ENCODE measurements at places on chromosomes 4 and X. TPM values are rescaled to one million over a fixed set of nuclear protein-coding genes. Genes with fewer than 3 reads are reported as not detected.

PHKA2 gene
- 29.7 TPM for total RNA-seq

PPP4R3C gene
- total RNA-seq: not detected

TREX2 gene
- 1.4 TPM for total RNA-seq

NDST3 gene
- not detected for total RNA-seq

SPIN4 gene
- 16.6 TPM for total RNA-seq

ARHGAP24 gene
- 69.2 TPM for total RNA-seq

HS6ST2 gene
- 0.82 TPM for total RNA-seq

NSDHL gene
- total RNA-seq: 23.4 TPM

SLC49A3 gene
- total RNA-seq: 6.9 TPM

XKRX gene
- total RNA-seq: 0.23 TPM

CDS1 gene
- total RNA-seq: 0.12 TPM

SOD3 gene
- total RNA-seq: 0.58 TPM

SMC1A gene
- 19.9 TPM for total RNA-seq

GPC4 gene
- 3.7 TPM for total RNA-seq

PPP2R2C gene
- total RNA-seq: 0.24 TPM

Measured in glomerular endothelial cell (primary cell).